Fibroblast of lung (primary cell): ENCODE measurements at places on chromosomes 16 and 17.

GRCh38 chr16:71217506-71217905 lies 13.0 kb downstream of the HYDIN start:
- no peak for DNase-seq

DNA sequence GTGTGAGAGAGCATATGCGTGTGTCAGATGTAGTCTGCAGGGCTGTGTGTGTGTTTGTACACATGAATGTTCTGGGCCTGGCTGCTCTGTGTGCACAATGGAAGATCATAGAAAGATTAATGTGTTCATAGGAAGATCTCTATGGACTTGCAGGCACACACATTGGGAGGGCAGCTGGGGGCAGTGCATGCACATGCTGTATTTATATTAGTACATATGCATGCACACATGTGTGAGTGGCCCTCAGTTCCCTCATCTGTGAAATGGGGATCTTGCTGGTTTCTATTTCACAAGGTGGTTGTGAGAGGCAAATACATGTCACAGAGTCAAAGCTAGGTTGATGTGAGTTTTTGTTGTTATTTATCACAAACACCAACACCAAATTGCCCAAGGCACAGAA lies 2.1 kb downstream of the CA7 start:
- DNase-seq: no peak

DNA sequence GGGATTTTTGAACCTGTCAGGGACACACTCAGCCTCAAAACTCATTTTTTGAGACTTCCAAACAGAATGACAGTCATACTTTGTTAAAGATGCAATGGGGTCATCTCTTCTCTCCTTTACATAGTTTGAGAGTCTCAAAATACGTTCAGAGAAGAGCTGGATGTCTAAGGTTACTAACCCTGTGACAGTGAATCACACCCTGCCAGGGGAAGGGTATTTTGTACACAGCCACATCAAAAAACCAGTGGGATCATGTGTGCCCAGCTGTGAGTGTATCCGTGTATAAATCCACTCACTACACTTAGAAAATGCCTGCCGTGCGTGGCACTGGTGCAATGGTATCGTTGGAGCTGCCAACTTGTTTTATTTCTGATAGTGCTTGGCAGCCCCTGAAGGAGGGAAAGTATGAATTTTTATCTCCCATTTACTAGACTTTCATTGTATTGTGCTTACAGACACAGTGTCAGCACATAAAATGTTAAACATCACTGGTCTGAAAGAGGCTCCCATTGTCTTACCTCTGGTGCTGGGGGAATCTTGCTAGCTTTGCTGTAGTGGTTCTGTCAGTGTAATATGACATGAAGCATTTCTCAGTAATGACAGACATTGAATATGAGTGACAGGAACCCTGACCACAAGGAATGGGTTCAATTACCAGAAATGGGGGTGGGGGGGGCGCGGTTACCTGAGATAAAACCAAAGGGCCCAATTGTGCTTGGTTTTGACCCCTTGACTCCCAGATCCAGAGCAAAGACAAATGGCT lies 256.3 kb downstream of the FTO start:
- no peak for DNase-seq

GRCh38 chr16:22186517-22186916 lies 19.6 kb upstream of the EEF2K start:
- DNase-seq: no peak

GRCh38 chr17:29514792-29515191 lies 52.0 kb downstream of the ABHD15 start:
- peak; percentile 24 for DNase-seq

DNA sequence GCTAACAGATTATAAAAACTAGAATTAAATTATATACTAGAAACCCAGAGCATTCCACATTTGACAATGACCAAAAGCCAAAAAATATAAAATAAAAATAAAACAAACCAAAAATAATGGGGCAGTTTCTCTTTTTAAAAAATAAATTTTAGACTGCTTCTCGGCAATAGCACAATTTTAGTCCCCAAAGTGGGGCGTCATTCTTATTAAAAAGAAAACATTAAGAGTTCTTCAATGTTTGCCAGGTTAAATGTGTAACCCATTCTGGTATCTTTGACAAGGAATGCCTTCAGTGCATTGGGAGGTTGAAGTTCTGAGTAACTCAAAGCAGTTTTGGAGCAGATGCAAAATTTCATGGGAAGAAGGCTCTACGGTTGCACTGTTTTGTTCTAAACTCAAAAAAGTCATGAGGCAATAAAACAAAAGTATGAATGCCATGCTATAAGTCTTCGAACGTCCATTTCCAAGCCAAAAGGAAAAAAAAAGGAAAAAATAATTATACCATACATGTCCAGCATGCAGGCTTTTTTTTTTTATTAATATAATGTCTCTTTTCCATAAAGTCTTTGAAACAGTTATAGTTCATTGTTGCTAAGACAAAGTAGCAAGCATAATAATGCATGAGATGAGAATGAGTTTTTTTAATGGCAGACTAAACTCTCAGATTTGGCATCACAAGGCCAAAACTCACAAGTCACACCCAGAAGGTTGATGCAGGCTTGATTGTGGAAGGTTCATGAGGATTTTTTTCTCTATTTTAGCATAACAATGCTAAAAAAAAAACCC lies 3.1 kb downstream of the MAF start:
- peak; percentile 33 for DNase-seq

DNA sequence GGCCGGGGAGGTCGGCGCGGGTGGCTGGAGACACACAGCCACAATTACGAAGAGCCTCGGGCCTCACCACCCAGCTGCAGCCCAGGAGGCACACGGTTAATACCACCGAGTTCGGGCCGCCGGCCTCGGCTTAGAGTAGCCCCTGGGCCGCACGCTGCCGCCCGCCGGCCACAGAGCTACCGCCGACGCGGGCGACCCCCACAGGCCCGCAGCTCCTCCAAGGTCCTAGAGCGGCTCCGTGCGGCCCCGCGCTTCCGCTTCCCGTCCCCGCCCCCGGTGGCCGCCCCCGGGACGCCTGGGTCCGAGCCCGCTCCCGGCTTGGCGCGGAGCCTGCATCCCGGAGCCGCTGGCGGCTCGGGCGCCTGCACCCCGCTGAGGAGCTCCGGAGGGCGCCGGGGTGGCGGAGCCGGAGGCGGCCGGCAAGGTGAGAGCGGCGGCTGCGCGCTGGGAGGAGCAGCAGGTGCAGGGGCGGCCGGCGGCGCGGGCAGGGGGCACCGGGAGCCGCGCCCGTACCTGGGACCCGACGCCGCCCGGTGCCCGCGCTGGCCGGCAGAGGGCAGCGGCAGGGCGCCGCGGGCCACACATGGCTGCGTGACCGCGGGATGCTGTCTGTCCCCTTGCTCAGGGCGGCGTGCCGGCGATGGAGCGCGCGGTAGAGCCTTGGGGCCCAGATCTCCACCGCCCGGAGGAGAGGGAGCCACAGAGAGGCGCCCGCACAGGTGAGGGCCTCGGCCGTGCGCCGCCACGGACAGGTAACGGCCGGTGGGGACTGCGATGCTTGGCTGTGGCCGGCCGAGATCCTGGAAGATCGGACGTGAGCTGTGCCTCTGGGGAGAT lies at the start of gene ZNF48:
ZNF48 (plus strand) TSS at position 266 of the 837 bp plus-strand sequence; CDS start at position 641, 375 bp downstream.
- peak; percentile 90 for DNase-seq

- DNase-seq: no peak
Observed at GRCh38 chr17:80087346-80088265, 13.8 kb upstream of the GAA start.

- no peak for DNase-seq
Observed at GRCh38 chr16:49588026-49588425, 214.4 kb downstream of the C16orf78 start.

DNA sequence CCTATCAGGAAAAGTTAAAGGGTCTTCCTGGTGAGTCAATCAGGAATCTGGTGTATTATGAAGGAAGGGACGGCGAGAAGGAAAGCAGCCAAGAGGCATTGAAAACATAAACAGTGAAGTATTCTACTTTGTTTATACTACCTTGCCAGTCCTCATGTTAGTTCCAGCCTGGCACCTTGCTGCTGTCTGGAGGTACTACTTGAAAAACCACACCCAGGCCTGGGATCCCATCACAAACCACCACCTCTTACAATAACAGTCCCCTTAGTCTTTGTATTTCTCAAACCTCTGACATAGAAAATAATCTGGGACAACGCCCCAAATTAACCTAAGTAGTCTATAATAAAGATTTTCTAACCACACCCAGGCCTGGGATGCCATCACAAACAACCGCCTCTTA lies 676.7 kb upstream of the SOX9 start:
- DNase-seq: no peak

- no peak for DNase-seq
Observed at GRCh38 chr16:81376880-81377279, 62.1 kb downstream of the GAN start.

GRCh38 chr16:81570151-81570846 lies 125.7 kb downstream of the CMIP start:
- no peak for DNase-seq

GRCh38 chr16:6032438-6032837 lies 934.8 kb upstream of the EEF2KMT start:
- DNase-seq: no peak

- DNase-seq: no peak
Observed at GRCh38 chr16:85959686-85960085, 60.7 kb downstream of the IRF8 start.

GRCh38 chr17:70636517-70637133 lies 467.3 kb downstream of the KCNJ2 start:
- peak; percentile 66 for DNase-seq

- DNase-seq: no peak
Observed at GRCh38 chr16:77131398-77131797, 59.6 kb upstream of the MON1B start.

- no peak for DNase-seq
Observed at GRCh38 chr16:23498863-23499262, 11.4 kb downstream of the GGA2 start.

DNA sequence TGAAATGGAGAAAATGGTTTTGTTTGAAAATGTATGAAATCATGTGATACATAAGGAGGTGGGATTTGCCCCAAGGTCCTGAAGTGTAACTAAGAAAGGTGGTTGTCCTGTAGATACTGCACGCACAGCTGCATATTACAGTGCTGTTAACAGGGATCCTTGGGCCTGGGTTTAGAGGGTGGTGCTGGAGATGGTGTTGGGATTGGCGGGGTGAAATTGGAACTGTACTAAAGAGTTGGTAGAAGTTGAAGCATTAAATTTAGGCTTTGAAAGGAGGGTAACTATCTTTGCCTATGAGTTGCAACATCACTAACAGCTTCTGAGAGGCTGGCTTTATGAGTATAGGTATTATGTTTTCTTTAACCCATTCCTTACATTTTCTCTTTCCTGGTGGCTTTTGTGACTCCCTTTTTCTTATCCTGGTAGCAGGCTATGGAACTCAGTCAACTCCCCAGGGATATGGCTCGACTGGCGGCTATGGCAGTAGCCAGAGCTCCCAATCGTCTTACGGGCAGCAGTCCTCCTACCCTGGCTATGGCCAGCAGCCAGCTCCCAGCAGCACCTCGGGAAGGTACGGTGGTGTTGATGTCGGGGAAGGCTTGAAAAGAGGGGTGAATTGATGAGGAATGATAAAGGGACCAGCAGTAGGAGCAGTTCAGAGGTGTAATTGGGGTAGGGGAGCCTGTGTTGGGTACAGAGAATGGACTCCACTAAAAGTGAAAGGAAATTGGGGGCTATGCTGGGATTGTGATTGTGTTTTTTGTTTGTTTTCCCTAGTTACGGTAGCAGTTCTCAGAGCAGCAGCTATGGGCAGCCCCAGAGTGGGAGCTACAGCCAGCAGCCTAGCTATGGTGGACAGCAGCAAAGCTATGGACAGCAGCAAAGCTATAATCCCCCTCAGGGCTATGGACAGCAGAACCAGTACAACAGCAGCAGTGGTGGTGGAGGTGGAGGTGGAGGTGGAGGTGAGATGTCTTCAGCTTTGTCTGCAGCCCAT lies 3.8 kb downstream of the FUS start:
- no peak for DNase-seq

GRCh38 chr17:58250344-58251011 lies 12.1 kb downstream of the LPO start:
- DNase-seq: no peak

DNA sequence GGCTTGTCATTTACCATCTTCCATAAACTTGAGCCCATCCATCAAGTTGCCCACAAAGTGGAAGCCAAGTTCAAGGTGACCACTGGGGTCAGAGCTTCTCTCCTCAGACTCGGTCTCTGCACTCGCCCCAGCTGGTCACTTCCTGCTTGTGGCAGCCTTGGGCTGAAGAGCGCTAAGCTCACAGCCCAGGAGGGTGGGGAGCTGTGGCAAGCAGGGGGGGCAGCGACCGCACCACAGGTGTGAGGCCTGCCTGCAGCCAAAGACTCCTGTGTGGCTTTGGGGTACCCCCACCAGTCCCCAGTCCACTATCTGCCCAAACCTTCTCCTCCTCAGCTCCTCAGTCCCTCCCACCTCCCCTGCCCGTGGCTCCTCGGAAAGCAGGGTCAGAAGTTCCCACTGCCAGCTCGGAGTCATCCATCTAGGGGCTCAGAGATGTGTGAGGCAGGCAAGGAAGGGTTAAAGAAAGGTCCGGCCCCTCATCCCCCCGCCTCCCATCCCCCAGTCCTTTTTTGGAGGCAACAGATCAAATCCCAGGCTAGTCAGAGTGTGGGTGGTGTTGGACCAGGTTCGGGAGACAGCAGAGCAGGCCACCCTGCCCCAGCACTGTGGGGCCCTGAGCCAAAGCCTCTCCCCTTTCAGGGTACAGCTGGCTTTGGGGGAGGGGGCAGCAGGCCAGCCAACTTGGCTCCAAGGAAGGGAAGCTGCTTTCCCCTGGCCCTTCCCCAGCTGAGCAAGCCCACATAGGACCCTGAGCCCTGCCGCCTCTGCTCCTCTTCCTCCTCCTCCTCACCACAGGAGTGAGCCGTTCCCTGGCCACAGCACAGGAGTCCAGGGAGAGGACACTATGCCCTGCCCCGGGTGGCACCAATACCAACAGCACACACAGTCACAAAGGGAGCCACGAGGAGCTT lies 3.2 kb downstream of the CSF3 start:
- peak; percentile 60 for DNase-seq

DNA sequence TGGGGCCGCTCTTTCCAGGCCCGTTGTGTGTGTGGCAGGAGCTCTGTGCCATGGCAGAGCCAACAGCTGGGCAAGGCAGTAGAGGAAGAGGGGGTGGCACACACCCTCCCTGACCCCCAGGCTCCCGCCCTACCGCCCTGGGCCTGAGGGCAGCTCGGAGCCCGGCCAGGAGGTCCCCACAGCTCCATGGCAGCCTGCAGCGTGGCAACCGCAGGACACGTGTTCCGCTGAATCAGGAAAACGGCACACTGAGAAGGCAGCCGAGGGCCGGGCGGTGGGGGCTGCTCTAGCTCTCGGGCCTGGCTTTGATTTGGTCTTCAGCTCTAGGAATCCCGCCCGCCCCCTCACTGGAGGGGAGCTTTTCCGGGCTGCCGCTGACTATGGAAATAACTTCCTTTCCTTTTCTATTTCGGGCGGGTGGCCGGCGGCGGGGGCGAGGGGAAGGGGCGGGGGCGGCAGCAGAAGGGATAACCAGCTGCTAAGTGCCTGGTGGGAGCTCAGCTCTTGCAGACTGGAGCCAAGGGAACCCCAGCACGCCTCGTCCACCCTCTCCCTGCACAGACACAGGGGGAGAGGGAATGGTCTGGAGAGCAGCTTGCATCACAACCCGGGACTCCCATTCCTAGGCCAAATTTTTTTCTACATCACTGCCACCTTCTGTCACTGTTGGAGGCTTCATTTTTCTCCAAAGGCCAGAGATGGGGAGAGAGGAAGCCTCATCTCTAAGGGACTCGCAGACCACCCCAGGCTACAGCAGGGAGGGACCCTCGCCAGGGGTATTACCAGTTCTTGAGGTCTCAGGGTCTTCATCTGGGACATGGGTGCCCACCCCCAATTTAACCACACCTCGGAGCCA lies 24.8 kb upstream of the MRPS23 start:
- peak; percentile 97 for DNase-seq
